ENCODE measurements at places on chromosomes 2 and 18.

DNA sequence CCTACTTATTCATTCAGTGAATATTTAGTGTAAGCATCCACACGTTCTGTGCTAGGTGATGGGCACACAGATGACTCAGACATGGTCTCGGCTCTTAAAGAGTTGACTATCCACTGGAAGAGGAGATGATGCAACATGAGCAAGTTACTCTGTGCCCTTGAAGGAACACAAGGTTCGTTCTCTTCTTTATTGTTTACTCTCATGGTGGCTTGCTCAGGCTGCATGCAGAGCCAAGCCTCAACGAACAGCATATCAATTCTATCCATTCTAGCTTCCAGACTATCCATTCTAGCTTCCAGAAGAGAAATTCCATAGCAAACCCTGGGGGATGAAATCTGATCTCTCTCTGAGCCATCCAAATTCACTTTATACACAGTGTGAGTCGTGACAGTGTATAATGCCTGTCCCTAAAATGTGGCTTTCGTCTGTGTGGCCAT, 68.1 kb upstream of the CTAGE1 start:
- DNase-seq: no peak

DNA sequence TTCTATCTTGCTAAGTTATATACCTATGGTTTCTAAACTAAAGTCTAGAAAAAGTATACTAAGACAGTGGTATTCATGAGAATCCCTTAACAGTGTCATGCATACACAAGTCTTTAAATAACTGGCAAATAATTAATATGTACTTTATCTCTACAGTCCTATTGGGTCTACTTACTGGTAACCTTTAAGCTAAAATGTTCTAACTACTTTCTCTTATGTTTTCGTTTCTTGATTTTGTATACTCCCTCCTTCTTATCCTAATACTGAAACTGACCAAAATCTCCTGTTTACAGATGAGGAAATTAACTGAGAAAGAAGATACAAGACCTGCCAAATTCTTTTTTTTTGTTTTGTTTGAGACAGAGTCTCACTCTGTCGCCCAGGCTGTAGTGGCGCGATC, 74.6 kb downstream of the CCDC88A start:
- DNase-seq: no peak

DNA sequence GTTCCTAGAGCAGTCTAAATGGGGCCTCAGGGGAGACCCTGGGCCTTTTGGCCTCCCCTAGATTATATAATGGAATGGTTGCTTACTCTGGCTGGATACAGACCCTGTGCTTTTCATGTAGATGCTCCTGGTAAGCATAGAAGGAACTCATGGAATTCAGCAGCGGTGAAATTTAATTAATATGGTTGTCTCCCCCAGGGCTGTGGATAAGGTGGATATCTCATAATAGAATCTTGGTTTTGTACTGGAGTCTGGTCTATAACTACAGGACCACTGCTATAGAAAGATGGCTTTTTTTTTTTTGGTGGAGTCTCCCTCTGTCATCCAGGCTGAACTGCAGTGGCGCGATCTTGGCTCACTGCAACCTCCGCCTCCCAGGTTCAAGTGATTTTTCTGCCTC, 84.5 kb downstream of the HRH4 start:
- no peak for DNase-seq

DNA sequence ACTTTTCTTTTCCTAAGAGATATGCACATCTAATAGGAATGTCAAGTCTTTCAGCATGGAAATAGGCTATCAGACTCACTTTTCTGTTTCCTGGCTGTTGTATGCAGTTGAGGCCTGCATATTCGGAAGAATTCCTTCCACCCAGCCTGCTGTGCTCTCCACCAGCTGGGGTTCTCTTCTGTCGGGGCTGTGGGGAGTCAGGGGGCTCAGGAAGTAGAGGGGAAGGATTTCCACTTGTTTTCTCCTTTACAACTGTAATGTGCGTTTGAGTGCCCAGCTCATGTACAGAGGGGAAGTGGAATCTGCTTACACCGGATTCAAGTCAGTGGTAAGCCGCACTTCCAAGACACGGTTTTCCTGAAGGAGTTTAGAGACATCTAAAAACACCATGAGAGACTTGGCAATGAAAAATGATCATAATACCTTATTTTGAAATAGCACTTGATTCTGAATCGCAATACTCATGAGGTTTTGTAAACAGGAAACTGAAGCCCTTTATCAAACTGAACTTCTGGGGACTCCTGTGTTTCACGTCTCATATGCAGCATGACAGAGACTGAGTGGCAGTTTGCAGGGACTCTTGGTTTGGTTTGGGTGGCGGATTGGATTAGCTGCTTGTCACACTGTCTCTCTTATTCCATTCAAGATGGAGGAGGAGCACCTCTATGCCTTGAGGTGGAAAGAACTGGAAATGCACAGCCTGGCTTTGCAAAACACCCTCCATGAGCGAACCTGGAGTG, 90.4 kb downstream of the MTCL1 start:
- no peak for DNase-seq

GRCh38 chr2:234788841-234789240, 163.0 kb upstream of the SH3BP4 start:
- no peak for DNase-seq

- no peak for DNase-seq
Measured at GRCh38 chr18:377088-377487, 109.2 kb upstream of the THOC1 start.

DNA sequence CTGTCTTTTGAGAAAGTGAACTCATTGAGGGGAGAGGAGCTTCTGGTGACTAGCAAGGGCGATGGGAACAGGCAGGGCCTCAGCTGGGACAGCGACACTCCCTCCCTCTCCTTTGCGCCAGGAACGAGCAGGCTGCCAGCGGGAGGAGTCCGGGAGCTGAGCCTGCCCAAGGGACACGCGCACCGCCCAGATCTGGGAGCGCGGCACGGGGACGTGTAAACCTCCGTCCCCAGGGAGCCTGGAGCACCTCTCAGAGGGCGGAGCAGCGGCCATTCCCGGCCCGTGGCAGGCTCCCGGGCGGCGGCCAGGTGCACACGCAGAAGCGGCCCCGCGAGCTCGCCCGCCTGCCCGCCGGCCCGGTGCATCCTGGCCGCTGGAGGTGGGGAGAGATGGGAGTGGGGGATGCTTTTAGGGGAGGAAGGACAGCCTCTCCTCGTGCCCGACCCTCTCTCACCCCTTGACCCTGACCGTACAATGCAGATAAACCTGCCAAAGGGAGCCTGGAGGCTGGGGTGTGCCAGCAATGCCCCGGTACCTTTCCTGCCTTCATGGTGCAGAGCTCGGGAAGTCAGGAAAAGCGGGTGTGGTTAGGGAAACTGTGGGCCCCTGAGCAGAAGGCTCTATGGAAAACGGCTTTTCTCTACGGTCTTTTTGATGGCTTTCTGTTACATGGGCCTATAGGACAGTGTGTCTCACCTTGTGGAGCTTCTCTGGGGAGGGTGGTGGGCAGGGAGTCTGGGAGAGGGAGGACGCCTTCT, 2.2 kb downstream of the AQP4 start:
- no peak for DNase-seq

DNA sequence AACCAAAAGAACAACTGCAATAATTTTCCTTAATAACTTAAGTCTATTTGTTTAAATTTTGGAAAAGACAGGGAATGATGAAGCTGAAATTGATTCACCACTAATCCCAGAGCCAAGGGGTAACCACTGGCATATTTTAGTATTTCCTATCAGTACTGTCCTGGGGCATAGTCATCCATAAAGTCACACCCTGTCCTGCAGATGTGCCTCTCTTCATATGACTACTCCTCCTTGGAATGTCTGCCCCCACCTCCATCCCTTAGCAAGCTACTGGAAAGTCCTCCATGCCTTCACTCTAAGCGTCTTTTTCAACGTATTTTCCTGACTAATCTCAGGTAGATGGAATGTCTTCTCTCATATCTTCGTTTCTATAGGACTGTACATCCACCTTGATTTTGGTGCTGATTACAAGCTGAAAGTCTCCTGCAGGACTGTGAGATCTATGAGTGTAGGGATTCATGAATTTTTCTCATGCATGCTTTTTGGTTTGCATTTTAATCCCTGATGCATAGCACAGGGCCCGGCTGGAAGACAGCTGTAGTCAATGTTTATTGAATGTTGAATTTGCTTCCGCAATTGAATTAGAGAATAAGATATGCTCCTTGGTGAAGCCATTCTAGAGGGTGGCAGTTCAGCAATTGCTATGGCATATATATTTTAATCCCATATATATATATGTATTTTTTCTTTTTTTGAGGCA, 85.6 kb downstream of the MOGAT1 start:
- no peak for DNase-seq

DNA sequence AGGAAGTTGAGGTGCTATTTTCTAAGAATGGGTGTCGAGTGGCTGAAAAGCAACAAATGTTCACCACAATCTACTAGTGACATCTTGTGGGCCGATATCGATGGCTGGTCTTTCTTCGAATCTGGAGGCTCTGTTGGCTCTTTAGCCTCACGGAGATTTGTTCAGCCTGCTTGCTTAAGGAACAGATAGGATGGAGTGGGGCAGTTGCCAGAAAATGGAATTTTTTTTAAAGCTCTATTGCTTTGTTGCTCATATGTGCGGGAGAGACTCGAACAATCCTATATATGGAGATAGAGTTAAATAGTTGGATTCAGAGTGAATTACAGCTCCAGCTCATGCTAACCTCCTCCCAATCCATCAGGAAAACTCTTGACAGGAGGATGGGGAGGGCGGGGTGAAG, 70.9 kb upstream of the LYPD6B start:
- DNase-seq: no peak

DNA sequence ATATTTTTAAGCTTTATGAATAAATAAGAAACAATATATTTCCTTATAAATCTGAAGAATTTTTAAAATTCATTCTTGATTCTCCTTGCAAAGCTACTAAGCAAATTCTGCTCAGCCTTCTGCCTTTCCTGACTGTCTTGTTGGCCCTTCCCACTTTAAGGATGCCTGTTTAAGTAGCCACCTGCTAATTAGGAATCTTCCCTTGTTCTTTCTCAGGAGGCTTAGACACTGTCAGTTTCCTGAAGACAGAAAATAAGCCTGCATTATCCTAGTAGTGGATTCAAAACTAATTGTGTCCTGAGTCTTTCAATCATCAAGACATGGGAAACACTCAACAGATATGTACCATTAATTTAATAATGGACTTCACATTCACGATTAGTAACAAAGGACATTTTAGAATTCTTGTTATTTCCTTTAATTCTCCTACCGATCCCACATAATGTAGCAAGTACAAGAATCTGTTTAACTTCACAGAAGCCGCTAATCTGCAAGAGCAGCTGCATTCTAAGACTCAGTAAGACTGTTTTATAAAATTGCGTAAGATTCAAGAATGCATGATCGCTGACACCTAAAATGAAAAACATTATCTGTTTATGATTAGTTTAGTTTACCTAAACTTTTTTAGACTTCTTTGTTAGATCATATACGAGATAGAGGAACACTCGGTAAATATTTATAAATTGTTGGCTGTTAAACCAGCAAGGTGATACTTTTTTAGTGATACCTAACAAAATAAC, 445.4 kb upstream of the DSEL start:
- no peak for DNase-seq

GRCh38 chr2:75055142-75055819, 96.8 kb downstream of the POLE4 start:
- no peak for DNase-seq

DNA sequence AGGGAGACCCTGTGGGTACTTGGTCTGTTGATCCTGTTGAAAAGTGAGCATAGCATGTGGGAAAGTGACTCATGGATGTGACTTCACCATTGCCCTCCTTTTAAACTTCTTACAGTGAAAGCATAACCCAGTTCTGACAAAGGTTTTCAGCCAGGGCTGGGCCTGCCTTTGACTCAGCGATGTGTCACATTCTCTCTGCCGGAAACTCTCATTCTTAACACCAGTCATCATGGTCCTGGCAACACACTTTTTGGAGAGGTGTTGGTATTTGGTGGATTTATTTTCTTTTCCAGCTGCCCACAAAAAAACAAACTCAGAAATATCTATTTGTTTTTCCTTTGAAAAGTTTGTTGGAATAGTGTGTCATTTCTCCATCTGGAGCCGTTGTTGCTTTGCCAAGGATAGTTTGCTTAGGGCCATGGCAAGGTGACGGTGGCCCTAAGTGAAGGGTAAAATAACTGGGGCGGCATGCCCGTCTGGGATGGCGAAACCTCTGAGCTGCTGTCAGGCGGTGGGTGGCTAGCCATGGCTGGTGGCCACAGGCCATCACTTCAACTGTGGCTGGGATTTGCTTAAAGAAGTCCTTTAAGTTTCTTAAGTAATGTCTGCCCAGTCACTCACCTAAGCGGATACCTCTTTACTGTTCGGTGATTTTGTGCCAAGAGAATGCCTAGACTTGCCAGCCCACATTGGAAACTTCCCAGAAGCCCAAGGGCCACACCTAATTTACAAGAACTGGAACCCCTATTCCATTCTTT, 123.3 kb downstream of the LTBP1 start:
- DNase-seq: no peak

- DNase-seq: no peak
Measured at GRCh38 chr2:225002656-225003045, 39.6 kb downstream of the DOCK10 start.

DNA sequence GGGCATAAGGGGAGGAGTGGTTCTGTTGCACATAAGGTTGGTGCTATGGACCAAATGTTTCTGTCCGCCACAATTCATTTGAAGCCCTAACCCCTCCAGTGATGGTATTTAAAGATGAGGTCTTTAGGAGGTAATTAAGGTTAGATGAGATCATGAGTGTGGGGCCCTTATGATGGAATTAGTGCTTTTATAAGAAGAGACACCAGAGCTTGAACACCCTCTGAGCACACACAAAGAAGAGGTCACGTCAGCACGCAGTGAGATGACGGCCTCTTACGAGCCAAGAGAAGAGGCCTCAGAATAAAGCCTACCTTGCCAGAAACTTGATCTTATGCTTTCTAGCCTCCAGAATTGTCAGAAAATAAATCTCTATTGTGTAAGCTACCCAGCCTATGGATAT, 386.4 kb upstream of the CYRIA start:
- no peak for DNase-seq

DNA sequence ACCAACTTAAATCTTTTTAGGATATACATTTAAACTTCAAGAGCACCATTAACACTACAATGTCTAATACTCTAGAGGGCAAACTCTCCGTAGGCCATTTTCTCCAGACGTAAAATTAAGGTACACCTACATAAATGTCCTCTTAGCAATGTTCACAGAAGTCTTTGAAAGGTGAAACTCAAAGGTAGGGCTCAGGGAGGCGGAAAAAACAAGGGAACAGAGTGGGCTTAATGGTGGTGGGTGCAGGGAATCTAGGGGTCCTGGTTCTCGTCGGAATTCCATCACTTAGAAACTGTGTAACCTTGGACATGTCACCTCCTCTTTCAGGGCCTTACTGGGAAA, 668 bp downstream of the NFU1 start:
- no peak for DNase-seq

- no peak for DNase-seq
Measured at GRCh38 chr18:62555135-62555534, 32.3 kb downstream of the ZCCHC2 start.

DNA sequence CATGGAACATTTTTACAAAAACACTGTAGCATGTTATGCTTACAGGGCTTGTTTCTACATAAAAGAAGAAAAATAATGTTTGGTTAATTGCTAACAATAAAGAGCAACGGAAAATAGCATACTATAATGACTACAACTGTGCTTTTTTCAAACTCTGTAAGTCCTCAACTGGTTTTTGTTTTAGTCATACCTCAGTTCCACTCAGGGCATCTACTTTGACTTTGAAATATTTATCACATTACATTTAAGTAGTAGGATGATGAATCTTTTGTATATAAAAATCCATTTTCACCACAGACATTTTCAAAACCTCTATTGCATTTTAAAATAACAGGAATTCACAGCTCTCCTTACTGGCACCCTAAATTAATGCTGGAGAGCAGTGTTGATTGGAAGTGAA, 8.3 kb downstream of the SATB2 start:
- DNase-seq: no peak

All from GM12891 (cell line).